ENCODE measurements at places on chromosomes 7 and 10.

- no peak for DNase-seq
These were observed 140.0 kb downstream of the PTPRN2 start for GRCh38 chr7:158447506-158448171.

GRCh38 chr7:124938128-124938527 lies 8.5 kb upstream of the POT1 start:
- DNase-seq = no peak

DNA sequence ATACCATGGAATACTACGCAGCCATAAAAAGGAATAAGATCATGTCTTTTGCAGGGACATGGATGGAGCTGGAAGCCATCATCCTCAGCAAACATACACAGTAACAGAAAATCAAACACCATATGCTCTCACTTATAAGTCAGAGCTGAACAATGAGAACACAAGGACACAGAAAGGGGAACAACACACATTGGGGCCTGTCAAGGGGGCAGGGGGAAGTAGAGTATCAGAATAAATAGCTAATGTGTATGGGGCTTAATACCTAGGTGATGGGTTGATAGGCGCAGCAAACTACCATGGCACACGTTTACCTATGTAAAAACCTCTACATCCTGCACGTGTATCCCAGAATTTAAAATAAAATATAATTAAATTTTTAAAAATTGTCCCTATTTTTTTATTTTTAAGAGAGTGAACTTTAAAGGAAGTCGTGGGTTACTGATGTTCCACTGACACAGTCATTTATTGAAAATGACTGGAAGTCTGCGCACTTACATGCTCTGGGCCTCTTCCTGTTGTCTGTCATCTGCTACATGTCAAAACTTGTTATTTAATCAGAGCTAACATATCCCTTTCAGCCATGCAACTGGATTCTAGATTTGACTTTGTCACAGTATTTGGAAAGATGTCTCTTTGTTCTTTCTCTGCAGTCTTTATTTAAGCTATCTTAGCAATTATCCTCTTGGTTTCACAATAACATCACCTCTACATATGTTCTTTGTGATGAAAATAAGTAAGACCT lies 73.7 kb upstream of the ABCB5 start:
- DNase-seq = no peak

GRCh38 chr7:141652691-141653090 lies 49.3 kb downstream of the DENND11 start:
- no peak for DNase-seq

DNA sequence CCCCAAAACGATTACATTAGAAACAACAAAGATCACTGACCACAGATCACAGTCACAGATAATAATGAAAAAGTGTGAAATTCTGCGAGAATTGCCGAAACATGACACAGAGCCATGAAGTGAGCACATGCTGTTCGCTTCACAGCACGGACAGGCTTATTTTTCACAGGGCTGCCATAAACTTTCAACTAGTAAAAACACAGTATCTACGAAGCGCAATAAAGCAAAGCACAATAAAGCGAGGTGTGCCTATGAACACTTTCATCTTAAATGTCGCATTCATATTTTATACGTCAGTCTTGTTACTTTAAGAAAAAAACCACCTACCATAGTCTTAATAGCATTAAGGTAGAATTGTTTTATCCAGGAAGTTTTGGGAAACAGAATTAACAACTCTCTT lies 51.5 kb downstream of the ESYT2 start:
- no peak for DNase-seq

GRCh38 chr7:134795231-134795630 lies 15.8 kb downstream of the CALD1 start:
- DNase-seq = peak; percentile 31

GRCh38 chr10:30510184-30510931 lies 76.4 kb downstream of the MAP3K8 start:
- no peak for DNase-seq

DNA sequence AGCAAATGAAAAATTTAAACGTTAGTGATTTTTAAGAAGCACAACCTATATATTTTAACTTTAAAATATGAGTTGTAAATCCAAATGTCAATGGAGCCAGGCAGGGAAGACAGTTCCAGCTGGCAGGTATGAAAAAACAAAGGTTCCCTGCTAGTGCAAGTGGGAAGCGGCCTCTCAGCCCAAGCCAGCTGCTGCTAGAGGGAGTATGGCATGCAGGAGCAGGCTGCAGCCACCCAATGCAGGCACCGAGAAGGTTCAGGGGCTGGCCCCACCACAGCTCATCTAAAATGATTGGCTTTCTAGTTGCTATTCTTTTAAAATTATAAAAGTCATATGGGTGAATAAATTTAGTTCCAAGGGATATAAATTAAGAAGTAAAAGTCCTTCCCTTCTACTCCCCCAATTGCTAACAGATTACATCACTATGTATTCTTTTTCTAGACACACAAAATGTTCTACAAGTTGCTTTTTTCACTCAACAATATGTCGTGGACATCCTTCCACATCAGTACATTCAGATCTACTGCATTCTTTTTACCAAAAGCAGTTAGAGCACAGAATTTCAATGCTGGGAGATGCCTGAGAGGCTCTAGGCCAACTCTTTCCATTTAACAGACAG lies 69.3 kb downstream of the SGMS1 start:
- no peak for DNase-seq

DNA sequence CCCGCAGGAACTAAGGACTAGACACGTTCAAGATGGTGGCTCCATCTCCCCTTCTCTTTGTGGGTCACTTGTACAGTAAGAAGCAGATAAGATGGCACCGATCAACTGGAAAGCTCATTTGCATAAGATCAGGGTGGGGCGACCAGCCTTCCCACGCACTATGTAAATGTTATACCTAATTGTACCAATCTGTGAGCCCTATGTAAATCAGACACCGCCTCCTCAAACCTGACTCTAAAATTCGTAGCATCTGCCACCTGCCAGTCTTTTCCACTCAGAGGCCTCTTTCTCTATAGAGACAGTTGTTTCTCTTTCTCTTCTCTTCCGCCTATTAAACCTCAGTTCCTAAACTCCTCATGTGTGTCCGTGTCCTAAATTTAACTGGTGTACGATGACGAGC lies 324.5 kb downstream of the PHF14 start:
- DNase-seq = no peak

GRCh38 chr10:111677759-111678158 lies 505.8 kb downstream of the GPAM start:
- no peak for DNase-seq
